ENCODE measurements at places on chromosomes 4 and X.

DNA sequence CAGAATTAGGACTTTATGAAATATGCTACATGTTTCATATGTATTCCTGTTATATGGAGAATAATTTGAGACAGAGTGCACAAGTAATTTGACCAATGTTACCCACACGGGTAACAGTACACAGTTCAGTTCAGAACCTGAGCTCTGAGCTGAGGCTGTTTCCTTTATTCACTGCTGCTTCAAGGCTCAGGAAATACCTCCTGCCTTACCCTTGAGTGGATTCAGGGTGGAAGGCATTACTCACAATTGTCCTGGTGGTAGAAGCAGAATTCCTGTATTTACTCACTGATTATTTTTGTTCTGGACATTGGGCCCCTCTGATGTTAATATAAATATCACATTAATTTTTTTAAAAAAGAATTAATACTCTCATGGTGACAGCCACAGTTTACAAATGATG, 73.5 kb upstream of the CAMK2D start:
- no peak for DNase-seq

GRCh38 chrX:80174925-80175574, 160.5 kb downstream of the TBX22 start:
- DNase-seq: no peak

DNA sequence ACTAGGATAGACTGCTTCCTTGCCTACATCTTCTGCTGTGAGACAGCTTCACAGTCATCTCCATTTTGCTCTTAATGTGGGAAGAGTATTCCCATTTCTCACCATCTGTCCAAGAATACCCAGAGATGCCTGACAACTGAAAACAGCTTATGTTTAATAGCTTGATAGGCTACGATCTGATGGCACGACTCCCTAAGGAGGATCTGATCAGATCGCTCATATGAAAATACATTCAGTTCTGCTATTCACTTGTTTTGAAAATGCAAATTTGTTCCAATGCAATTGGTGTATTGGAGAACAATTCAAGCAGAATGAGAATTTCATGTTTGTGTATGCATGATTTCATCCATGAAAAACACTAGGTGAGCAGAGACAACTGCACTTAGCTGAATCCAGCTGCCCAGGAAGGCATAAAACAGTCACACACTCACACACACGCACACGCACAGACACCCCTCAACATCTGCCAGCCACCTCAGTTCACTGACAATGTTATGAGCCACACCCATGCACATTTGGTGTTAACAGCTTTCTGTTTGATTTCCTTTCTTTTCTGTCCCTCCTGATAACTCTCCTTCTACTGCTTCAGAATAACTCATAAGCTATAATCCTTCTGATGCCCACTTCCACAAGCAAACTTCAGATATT, 29.6 kb downstream of the TRIML1 start:
- no peak for DNase-seq

- no peak for DNase-seq
Measured at GRCh38 chr4:155929833-155930232, 23.8 kb downstream of the CTSO start.

- no peak for DNase-seq
Measured at GRCh38 chr4:7050481-7051143, 7.4 kb downstream of the TADA2B start.

DNA sequence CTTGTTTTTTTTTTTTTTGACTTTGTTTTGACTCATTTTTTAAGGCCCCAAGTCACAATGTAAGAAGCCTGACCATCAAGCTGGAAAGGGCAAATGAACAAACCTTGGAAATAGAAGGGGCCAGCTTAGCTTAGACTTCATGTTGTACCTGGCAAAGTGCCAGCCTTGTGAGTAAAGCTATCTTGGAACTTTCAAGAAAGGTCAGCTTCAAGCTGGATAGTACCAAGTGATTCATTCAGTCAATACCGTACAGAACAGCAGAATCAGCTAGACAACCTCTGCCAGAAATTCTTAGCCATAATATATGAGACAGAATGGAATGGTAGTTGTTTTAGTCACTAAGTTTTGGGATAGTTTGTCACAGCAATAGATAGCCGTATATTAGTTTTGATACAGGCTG, 1492.2 kb upstream of the TENM3 start:
- DNase-seq: no peak

DNA sequence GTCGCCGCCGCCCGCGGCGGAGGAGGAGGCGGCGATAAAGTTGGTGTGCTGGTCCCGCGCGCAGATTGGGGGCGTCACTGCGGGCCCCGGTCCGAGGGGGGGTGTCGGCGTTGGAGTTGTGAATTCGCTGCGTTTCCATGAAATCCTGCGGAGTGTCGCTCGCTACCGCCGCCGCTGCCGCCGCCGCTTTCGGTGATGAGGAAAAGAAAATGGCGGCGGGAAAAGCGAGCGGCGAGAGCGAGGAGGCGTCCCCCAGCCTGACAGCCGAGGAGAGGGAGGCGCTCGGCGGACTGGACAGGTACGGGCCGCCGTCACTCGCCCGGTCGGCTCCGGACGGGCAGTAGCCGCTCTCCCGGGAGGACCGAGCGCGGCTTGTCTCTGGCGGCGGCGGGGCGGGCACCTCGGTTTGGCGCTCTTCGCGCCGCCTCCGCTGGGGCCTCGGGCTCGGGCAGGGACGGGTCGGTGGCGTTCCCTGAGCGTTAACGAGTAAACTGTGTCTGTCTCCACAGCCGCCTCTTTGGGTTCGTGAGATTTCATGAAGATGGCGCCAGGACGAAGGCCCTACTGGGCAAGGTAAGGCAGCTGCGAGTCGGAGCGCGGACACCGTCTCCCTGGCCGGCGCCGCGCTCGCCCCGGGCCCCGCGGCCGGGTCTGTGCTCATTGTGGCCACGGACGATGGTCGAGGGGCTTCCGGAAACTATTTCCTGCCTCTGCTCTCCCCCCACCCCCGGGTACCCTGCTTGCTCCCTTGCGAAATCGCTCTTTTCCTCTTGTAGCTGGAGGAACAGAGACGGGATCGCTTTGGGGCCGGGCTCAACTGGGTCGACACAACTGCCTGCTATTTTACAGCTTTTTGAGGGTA, 658 bp downstream of the KDM6A start:
- no peak for DNase-seq

DNA sequence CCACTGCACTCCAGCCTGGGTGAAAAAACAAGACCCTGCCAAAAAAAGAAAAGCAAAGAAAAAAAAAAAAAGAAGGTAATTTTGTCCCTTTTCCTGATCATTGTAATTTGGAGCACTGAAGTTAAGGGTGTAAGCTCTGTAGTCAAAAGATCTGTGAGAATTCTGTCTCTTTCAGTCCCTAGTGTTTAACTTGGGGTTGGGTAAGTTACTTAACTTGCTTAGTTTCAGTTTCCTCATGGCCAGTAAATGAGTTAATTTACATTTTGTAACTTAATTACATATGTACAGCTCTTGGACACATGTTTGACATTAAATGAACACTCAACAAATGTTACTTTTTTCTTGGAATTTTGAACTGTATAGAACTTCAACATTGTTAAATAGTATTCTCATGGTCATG, 10.9 kb upstream of the UBE2K start:
- no peak for DNase-seq

DNA sequence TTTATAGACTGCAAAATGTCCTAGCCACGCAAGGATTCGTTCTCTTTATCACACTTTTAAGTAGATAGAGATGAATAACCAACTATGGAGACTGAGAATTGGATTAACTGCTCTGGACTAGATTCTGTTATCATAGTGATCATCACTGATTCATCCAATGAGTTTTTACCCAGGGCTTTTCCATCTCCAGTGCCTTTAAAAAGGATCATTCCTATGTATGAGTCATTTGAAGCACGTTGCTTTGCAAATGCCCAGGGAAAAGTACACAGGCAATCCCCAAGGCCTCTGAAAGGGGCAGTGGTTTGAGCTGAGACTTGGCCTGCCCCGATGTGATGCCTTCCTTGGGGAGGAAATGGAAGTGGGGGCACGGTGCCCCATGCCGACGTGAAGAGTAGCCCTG, 122.7 kb upstream of the PSAPL1 start:
- DNase-seq: no peak

DNA sequence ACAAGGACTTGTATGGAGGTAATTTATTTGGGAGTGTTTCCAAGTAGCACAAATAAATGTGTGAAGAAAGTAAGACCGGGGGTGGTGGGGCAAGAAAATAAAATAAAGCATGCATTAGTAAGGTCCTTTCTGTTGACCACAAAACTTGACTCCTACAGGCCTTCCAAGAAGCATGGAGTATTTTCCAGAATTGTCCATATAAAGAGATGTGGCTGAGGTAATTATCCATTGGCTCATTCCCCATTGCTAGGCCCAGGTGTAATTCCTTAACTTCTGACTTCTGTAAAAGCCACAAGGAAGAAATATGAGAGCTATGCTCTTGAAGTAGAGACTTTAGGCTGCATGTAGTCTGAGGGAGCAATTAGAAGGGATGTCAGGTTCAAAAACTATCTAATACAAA, 430.5 kb upstream of the PABPC4L start:
- no peak for DNase-seq

- DNase-seq: no peak
Measured at GRCh38 chrX:69149466-69150280, 15.6 kb downstream of the PJA1 start.

DNA sequence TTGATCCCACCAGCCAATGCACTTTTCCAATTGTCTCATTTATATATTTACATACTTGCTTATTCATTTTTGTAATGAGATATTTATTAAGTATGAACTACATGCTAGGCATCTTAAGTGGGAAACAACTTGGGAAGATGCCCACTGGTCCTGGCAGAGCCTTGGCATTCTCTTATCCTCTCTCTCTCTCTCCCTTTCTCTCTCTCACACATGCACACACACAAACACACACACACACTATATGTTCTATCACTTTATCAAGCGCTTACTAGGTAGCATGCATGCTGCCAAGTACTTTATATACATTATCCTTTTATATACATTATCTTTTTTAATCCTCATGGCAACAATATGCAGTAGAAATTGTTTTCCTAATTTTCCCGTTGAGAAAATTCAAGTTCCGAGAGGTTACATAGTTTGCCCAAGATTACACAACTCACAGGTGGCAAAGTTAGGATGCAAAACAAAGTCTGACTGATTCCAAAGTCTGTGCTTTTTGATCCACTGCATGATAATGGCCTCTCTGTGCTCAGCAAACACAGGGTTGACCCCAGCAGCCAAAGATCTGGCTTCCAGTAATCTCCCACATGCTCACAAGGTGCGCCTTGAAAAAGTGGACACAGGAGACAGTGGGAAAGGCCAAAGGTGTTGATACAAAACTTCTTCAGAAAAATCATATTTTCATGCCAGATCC, 173.1 kb upstream of the KLF3 start:
- DNase-seq: no peak

DNA sequence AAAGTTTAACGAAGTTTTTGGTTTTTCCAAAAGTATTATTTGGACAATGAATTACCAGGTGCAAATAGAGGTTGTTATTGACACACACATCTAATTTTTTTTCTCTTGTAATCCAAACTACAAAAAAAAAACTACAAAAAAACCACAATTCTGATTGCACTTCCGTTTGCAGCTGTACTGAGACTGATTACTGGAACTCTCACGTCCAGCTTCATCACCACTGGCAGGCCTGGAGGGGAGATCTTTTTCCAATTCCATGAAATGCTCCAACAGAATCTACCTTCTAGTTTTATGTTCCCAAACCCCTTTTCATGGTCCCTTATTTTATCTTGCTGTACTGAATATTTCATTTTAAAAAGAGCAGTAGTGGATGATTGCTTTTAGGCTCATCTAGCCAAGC, 1118.3 kb downstream of the C4orf33 start:
- no peak for DNase-seq

- peak; percentile 77 for DNase-seq
Measured at GRCh38 chr4:77699731-77700210, 94.2 kb downstream of the CXCL13 start.

DNA sequence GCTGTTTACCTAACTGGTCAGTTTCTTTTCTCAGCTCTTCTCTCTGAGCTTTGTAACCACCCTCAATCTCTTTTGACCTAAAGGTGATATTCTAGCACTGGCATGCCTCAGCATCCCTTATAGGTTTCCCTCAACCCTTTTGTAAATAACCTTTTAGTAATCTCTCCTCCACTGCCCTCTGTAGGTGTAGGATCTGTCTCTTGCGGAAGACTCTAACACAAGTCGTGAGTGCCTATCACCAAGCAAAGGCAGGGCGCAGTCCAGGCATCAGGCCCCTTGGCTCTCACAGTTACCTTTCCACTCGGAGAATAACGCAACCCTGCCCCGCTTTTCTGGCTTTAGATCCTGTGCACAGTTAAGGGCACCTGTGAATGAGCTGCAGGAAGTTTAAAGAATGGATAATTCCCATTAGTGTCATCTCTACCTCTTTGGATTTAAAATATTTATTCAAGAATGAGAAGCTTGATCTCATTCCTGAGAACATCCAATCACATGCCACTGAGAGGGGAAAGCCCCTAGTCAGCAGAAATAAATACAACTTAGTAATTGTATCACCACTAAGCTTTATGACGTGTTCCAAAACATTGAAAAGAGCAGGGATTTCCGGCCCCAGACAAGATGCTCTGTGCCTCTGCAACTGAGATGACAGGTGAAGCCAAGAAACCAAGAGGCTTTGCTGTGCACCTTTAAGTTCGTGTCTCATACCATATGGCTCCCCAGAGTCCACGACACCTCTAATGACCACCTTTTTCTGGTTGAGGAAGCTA, 58.8 kb downstream of the SPINK2 start:
- DNase-seq: no peak

DNA sequence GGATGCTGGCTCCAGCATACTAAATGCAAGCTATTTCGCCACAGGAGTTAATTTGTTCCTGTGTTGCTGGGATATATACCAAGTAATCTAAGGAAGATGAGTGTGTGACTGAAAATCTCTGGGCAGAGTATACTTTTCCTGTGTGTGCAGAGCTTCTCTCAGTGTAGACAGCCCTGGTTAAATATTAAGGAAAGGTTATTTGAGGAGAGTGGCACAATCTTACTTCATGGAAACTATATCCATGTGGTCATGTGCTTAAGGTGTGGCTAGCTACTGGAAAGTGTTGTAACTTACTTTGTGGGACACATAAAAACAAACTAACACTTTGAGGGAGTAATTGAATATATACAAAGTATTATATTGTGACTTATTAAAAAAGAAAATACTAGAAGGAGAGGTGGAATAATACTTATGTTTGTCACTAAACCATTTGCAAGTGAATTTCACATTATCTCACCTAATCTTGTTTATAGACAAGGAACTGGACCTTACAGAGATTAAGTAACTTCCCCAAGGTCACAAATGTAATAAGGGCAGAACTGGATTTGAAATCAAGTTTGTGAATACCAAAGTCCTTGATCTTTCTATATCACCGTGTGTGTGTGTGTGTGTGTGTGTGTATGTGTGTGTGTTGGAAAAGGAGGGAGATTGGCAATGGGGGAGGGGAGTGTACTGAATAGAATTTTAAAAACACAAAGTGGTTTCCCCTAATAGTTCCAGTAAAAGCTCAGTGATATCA, 408.2 kb upstream of the NR3C2 start:
- DNase-seq: no peak

GRCh38 chrX:112536544-112536943, 143.2 kb downstream of the LHFPL1 start:
- no peak for DNase-seq

DNA sequence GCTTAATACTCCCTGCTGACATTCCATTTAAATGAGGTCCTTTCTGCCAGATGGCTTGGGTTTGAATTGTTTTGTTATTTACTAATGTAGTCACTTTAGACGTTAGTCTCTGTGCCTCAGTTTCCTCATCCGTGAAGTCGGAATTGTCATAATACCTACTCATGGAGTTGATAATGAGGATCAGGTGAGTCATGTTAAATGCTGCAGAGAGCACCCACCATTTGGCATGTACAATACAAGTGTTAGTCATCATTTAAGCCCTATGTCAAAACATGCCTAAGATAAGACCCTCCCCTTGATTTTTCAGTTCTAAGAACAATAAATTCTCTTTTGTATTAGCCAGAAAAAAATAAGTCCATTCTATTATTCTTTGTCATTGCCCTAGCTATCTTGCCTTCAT, 534.8 kb upstream of the HTR2C start:
- DNase-seq: no peak
